Common myeloid progenitor, CD34-positive (primary cell): ENCODE measurements at places on chromosomes 3 and 15.

DNA sequence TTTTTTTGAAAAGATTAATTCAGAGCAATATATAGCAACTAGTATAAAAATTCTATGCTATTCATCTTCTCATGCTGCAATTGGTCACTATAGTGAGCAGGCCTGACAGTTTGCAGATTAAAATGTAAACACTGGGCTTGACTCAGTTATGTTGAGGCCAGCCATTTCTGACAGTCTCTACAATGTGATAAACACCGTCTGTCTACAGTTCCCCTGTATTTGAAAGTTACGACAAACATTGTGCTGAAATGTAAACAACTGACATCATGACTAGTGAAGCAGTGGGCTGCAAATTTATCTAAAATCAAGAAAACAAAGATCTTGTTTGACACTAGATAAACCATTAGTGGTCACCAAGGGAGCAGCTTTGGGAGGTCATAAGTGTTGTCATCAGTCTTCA lies 197.4 kb downstream of the ISL2 start:
- H3K27me3 ChIP-seq, result no peaks in the 10 kb centered on the region
- no peaks in the 10 kb centered on the region for H3K4me1 ChIP-seq
- no peak overlapping the region for H3K27ac ChIP-seq
- H3K4me3 ChIP-seq, result no peak overlapping the region

DNA sequence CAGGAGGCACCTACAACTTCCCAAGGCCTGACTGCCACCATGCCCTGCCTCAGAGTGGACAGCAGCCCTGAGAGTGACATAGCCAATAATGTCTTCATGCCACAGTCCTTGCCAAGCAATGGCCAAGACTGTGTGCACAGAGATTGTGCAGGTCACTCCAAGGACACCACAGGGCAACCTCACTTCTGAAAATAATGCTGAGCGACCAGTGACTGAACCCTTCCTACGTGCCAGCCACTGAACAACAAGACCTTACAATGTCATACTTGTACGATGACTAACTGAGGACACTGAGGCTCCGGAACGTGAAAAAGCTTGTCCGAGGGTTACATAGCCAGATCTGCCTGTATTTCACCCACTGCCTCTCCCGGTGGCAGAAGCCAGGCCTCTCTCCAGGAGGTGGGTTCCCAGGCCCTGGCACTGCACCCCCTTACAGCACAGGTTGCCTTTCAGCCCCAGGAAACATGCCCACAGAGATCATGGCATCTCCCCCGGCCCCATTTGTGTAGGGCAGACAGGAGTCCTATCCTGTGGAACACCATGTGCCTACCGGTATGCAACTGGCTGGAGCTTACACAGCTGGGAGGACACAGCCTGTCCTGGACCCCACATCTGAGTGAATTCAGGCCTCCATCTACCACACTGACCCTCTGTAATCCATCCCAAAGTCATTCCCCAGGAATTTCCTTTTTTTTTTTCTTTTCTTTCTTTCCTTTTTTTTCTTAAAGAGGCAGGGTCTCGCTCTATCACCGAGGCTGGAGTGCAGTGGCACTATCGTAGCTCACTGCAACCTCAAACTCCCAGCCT lies 72.3 kb downstream of the SLC12A8 start:
- no peak overlapping the region for H3K27ac ChIP-seq
- H3K36me3 ChIP-seq, result no peaks in the 10 kb centered on the region
- H3K27me3 ChIP-seq, result no peaks in the 10 kb centered on the region
- no peak overlapping the region for H3K4me3 ChIP-seq

GRCh38 chr3:139934613-139935015 lies 371 bp upstream of the CLSTN2 start:
- H3K4me3 ChIP-seq, result peak overlapping the region; percentile 9
- peak; percentile 71 for DNase-seq
- peaks cover 22% of the 10 kb centered on the region for H3K4me1 ChIP-seq
- peaks cover 24% of the 10 kb centered on the region for H3K27me3 ChIP-seq
- H3K36me3 ChIP-seq, result no peaks in the 10 kb centered on the region
- no peak overlapping the region for H3K27ac ChIP-seq

GRCh38 chr15:92306663-92307062 lies 87.0 kb upstream of the ST8SIA2 start:
- H3K4me1 ChIP-seq, result peaks cover 19% of the 10 kb centered on the region
- peaks cover 2% of the 10 kb centered on the region for H3K27me3 ChIP-seq
- H3K36me3 ChIP-seq, result no peaks in the 10 kb centered on the region
- no peak overlapping the region for H3K4me3 ChIP-seq

- H3K4me1 ChIP-seq, result peaks cover 7% of the 10 kb centered on the region
- H3K4me3 ChIP-seq, result no peak overlapping the region
- DNase-seq, result no peak
- H3K36me3 ChIP-seq, result no peaks in the 10 kb centered on the region
- H3K27me3 ChIP-seq, result no peaks in the 10 kb centered on the region
- H3K27ac ChIP-seq, result no peak overlapping the region
Measured at GRCh38 chr3:169755488-169755887, 9.4 kb downstream of the TERC start.

DNA sequence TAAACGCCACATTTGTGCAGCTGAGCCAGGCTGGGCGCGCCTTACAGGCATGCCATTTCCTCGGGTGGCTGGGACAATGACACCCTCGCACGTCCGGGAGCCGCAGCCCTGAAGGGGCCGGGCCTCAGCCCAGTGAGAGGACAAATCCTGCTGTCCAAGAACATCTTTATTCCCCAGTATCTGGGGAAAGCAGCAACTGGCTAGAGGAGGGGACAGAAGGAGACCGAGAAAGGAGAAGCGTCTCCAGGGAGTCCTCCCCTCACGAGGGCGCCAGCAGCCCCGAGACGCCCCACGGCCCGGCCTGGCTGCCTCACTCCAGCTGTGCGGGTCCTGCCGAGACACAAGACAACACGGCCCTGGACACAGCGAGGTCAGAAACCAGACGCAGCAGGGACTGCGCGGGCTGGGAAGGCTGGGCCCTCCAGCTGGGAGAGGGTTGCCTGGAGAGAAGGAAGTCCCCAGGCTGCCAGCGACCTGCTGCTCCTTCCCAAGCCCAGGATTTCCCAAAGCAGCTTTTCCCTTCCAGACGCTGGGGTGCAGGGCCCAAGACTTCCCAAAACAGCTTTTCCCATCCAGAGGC lies 130.2 kb downstream of the CHSY1 start:
- peaks cover 68% of the 10 kb centered on the region for H3K4me1 ChIP-seq
- H3K27ac ChIP-seq, result peak overlapping the region; percentile 49
- H3K27me3 ChIP-seq, result no peaks in the 10 kb centered on the region
- H3K36me3 ChIP-seq, result no peaks in the 10 kb centered on the region

- no peaks in the 10 kb centered on the region for H3K27me3 ChIP-seq
- no peak overlapping the region for H3K27ac ChIP-seq
- H3K4me3 ChIP-seq, result no peak overlapping the region
- no peak for DNase-seq
- no peaks in the 10 kb centered on the region for H3K4me1 ChIP-seq
- no peaks in the 10 kb centered on the region for H3K36me3 ChIP-seq
Measured at GRCh38 chr3:168395551-168395950, 299.8 kb upstream of the GOLIM4 start.

DNA sequence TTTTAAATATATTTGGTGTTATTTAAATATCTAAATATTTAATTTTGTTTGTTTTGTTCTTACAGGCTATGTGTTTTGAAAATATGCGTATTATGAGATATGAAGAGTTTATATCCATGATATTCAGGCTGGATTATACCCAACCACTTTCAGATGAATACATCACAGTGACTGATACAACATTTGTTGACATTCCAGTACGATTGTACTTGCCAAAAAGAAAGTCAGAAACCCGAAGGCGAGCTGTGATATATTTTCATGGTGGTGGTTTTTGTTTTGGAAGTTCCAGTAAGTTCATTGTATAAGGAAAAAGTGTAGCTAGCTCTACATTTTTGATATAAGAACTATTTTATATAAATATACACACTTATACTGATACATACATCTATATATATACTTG lies 6.9 kb downstream of the AADACL2 start:
- no peak overlapping the region for H3K4me3 ChIP-seq
- H3K27ac ChIP-seq, result no peak overlapping the region
- H3K27me3 ChIP-seq, result no peaks in the 10 kb centered on the region
- no peaks in the 10 kb centered on the region for H3K36me3 ChIP-seq
- H3K4me1 ChIP-seq, result no peaks in the 10 kb centered on the region

DNA sequence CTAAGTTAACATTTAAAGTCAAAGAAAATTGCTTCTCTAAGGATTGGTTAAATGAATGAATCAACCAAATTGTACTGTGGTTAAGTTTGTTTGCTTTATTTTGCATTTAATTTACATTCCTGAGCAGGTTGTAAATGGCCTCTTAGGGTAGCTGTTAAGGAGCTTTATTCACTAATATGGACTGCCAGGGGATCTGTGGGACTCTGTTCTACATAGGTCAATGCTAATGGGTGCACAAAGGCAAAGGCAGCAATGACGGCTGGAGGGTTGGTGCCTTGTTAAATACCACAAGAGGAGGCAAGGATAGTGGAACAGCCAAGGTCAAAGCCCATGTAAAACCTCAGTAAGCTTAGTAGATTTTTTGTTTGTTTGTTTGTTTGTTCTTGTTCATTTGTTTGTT lies 89.3 kb upstream of the P2RY1 start:
- no peak overlapping the region for H3K27ac ChIP-seq
- no peak for DNase-seq
- H3K36me3 ChIP-seq, result no peaks in the 10 kb centered on the region
- no peaks in the 10 kb centered on the region for H3K27me3 ChIP-seq
- no peak overlapping the region for H3K4me3 ChIP-seq
- H3K4me1 ChIP-seq, result no peaks in the 10 kb centered on the region

GRCh38 chr3:171321559-171322360 lies 138.4 kb downstream of the TNIK start:
- H3K27me3 ChIP-seq, result no peaks in the 10 kb centered on the region
- no peaks in the 10 kb centered on the region for H3K36me3 ChIP-seq
- no peak overlapping the region for H3K27ac ChIP-seq
- H3K4me1 ChIP-seq, result peaks cover 2% of the 10 kb centered on the region

DNA sequence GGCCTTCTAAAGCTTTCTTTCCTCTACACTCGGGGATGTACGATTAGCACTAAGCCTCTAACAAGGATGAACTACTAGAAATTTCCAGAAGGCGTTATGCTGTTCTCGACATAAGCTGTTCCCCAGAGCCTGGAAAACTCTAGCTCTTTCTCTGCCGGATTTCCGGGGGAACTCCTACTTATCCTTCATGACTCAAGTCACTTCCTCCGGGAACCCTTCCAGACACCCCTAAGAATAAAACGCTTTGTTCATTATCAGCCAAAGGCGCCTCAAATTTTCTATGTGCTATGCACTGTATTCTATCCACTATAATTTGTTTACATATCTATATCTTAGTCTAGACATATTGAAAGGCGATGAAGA lies 455 bp upstream of the SNAP23 start:
- no peaks in the 10 kb centered on the region for H3K27me3 ChIP-seq
- H3K27ac ChIP-seq, result peak overlapping the region; percentile 68
- no peaks in the 10 kb centered on the region for H3K36me3 ChIP-seq
- peaks cover 23% of the 10 kb centered on the region for H3K4me1 ChIP-seq

- H3K27me3 ChIP-seq, result no peaks in the 10 kb centered on the region
- no peaks in the 10 kb centered on the region for H3K36me3 ChIP-seq
- H3K4me1 ChIP-seq, result no peaks in the 10 kb centered on the region
- DNase-seq, result no peak
- no peak overlapping the region for H3K4me3 ChIP-seq
Measured at GRCh38 chr15:29124581-29125381, 144.8 kb downstream of the NSMCE3 start.

- no peak overlapping the region for H3K4me3 ChIP-seq
- H3K4me1 ChIP-seq, result peaks cover 15% of the 10 kb centered on the region
- no peaks in the 10 kb centered on the region for H3K36me3 ChIP-seq
- H3K27ac ChIP-seq, result no peak overlapping the region
- H3K27me3 ChIP-seq, result no peaks in the 10 kb centered on the region
Measured at GRCh38 chr15:63915209-63915872, 81.6 kb upstream of the HERC1 start.

- no peak for DNase-seq
- no peak overlapping the region for H3K27ac ChIP-seq
- no peak overlapping the region for H3K4me3 ChIP-seq
- H3K4me1 ChIP-seq, result peaks cover 9% of the 10 kb centered on the region
Measured at GRCh38 chr3:126270145-126270811, 86.9 kb downstream of the KLF15 start.

DNA sequence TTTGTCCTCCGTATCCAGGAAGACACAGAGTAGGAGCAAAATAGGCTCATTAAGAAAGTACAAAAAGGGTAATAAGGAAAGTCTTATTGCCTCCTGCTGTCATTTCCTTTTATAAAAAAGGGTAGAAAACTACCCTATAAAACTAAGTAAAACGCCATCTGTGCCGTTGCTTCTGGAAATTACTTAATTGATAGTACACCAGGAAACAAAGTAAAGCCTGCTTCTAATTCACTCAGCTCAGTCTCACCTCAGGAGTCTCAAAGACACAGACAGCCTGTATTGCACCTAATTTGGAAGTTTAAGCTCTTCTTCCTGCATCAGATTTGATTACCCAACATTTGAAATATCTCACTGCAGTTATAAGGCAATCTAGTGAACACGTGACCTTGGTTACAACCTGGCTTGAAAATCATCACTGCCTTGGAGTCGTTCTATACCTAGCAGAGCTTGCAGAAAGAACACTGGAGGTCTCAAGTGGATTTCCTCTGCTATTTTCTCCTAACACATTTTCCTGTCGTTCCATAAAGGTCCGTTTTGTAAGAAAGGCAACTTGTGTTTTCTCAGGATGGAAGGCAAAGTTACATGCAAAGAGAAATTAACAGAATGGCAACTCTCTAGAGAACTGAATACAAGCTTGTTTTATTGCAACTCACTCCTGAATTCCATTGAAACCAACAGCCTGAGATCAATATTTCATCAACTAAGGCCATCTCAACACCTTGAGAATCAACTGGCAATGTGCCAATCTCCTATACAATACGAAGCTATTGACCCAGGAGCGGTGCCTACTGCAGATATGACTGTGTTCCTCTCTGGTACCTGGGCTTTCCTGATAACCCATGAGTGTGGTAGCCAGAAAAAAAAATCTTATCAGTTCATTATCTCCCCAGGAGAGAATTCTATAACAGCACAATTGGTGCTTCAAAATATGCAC lies 203.3 kb upstream of the LMCD1 start:
- H3K4me1 ChIP-seq, result no peaks in the 10 kb centered on the region
- no peak overlapping the region for H3K27ac ChIP-seq

DNA sequence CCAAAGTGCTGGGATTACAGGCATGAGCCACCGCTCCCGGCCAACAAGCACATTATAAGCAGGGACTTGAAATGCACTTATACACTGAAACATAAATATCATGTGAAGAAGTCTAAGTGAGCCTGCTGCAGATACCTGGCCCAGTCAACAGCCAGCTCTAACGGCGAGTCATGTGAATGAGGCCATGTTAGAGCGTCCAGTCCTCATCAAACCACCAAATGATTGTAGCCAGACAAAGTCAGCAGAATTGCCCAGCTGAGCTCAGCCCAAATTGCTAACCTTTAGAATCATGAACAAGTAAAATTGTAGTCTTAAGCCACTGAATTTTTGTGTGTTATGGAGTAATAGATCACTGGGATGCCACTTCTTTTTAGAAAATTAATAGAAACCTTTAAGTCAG lies 37.8 kb upstream of the UACA start:
- DNase-seq, result no peak
- H3K27me3 ChIP-seq, result peaks cover 4% of the 10 kb centered on the region
- no peaks in the 10 kb centered on the region for H3K36me3 ChIP-seq
- H3K27ac ChIP-seq, result no peak overlapping the region
